ENCODE measurements at places on chromosomes 5 and 9. TPM values are rescaled to one million over a fixed set of nuclear protein-coding genes. Genes with fewer than 3 reads are reported as not detected.

GRCh38 chr9:137198051-137198901, 2.3 kb downstream of the TPRN start:
- DNase-seq = no peak

GRCh38 chr5:35430381-35431162, 187.1 kb upstream of the SPEF2 start:
- no peak for DNase-seq

DNA sequence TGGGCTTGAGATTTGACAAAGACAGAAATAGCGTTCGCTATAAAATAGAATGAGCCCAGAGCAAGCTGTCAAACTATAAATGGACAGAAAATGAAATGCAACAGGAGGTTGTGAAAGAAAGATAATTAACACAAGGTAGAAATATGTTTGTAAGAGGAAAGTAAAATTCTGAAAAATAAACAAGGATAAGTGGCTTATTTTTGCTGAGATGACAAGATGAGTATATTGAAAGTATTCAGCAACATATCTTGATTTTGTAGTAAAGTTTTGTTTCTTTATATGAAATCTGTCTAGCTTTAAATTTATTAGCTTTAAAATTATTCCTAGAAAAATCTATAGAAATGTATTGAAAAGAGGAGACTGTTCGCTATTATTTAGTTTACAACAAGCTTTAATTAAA, 111.9 kb upstream of the RPS23 start:
- no peak for DNase-seq

DNA sequence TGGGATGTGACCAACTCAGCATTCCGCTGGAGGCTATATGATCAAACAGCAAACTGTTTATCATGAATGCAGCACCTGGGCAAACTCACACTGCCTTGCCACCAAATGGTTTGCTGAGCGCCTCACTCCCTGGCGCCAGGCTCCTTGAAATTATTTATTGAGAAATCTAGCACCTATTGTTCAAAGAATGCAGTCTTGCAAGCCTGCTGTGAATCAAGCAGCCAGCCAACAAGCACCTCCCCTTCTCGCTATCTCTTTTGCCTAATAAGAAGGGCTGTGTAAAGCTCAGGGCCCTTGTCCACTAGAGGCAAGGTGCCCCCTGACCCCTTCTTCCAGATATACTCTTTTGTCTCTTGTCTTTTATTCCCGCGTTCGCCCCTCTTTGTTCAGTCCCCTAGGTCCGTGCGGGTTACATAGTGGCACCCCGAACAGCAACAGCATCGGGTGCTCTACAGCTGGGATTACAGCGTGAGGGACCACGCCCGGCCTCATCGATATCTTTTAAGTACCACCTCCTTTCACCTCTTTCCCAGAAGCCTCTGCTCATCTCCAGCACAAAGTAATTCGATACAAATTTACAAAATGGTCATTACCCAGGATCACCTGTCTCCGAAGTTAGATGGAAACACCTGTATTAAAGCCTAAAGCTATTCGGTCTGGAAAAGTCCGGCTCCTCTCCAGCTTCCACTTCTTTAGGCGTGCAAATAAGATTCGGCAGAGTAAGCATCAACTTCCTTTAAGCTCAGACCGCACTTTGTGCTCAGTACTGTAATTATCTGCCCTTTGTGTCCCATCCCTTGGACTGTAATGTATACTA, 896 bp downstream of the RIGI start:
- no peak for DNase-seq

DNA sequence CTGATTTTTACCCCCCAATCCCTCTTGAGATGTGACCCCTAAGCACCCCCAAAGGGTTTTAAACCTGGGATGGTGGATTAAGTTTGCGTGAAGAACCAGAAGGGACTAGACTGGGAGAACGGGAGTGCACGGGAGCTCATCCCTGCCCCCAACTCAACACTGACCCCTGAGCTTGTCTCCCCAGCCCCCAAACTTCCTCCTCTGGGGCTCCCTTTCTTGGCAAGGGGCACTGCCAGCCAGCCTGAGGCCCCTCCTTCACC, 5.0 kb upstream of the SET start:
- no peak for DNase-seq

DNA sequence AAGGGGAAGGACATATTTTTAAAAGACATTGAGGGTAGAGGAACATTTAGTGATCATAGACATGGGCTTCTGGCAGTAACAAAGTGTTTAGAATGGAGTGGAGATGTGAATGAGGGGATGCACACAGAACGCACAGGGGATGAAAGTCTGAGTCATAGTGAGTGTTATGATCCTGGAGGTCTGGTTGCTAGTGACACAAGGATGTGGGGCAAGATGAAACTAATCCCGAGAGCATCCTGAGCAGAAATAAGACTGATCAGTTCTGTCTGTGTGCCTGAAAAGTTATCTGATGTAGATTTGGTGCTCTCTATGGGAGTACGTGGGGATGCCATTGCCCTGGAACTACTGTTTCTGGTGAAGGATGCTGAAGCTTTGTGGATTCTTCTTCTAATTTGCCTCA, 141.1 kb downstream of the CHSY3 start:
- DNase-seq = no peak

HAPLN1 gene
- polyA plus RNA-seq = not detected

DCAF12 gene
- 29.4 TPM for polyA plus RNA-seq

MCC gene
- 17.0 TPM for polyA plus RNA-seq
